ENCODE measurements at places on chromosomes 6 and 20.

- DNase-seq = peak; percentile 46
These were observed 788 bp downstream of the UST start for GRCh38 chr6:148747471-148748165.

GRCh38 chr6:53048431-53049195, 16.6 kb upstream of the FBXO9 start:
- DNase-seq = peak; percentile 94

GRCh38 chr6:154650351-154650750, 82.9 kb upstream of the SCAF8 start:
- no peak for DNase-seq

GRCh38 chr20:38178065-38178491, 13.0 kb upstream of the TGM2 start:
- DNase-seq = no peak

DNA sequence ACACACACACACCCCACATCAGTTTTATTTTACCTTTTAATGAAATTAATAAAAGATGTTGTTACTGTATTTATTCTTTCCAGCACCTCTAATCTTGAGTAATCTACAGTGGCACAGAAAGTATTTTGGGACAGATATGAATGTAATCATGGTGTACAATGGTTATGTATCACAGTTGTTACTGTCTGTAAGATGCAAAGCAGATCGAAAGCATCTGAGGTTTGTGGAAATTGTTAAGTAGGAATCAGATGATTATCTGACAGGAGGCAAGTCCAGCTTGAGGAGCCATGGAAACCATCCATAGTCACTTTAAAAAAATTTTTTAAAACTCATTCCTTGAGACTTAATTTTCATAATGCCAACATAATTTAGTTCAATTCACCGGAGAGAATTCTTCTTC, 636.3 kb upstream of the MARCKS start:
- DNase-seq = no peak

DNA sequence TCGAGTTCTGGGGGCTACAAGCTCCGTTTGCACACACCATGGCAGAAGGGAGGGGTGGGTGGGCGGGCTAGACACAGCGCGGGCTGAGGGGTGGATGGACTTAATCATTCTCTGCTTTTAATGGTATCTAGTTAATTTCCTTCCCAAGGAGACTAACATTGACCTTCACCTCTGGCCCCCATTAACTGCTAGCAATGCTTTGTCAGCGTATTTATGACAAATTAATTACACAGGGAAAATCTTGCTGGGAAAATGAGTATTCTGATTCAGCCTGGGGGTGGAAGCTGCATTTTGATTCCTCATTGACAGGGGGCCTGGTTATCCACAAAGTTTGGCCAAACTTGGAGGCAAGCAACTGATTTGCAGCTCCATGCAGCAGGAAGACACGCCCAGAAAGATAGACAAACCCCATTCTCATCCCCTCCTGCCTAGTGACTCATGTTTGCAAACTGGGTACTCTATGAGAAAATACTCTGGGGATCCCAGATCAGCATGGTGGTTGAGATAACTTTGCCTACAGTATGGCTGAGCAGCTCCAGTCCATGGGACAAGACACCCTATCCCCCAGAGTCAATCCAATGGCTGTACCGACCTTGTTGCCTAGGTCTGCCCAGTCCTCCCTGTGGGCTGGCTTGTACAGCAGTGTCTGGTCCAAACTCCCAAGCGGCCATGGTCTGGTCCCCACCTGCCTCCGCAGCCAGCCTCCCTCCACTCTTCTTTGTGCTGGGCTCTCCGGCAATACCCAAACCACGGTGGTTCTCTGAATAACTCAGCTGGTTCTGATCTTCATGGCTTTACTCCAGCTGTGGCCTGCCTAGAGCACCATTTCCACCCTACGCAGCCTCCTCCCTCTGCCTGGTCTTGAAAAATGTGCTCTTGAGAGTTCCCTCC, 19.7 kb downstream of the ZBP1 start:
- DNase-seq = peak; percentile 10

DNA sequence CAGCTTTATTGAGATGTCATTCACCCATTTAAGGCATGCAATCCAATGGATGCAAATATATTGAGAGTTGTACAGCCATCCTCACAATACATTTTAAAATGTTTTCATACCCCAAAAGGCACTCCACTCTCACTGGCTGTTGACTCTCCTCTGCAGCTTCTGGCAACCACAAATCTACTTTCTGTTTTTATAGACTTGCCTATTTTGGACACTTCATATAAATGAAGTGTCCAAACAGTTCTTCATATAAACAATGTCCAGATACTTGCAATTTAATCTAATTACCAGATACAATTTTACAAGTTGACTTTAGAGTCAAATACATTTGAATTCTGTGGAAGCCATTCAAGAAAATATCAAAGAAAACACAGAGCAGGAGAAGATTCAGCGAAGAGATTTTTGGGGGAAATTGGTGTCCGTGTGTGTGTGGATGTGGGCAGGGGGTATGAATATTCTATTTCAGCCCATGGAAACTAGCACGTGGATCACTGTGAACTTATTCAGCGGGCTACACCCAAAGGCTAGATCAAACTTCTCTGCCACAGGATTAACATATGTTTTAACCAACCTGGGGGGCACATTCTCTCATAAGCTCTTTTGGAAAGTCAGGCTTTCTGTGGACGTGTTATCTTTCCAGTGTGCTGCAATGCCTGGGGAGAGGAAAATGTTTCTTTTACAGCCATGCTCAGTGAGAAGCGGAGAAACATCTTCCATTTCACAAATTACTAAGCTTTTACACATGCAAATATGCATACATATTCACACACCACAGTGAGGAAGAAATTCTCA, 73.9 kb downstream of the PLG start:
- no peak for DNase-seq

GRCh38 chr6:125784365-125784764, 6.4 kb upstream of the NCOA7 start:
- DNase-seq = peak; percentile 76

DNA sequence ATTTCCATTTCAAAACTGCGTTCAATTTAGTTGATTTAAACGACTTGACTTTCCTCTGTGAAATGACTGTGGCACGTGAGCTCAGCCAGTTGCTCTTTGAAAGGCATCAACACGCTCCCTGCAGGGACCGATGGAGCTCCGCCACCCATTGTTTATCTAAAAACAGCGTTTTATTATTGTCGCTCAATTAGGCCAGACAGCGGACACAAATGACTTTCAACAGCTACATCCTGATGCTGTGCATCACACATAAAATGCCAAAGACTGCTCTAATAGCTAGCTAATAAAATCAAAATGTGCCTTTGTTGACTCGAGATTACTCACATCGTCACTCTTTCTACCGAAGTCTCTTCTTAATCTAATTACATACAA, 332.5 kb downstream of the CD83 start:
- peak; percentile 36 for DNase-seq

GRCh38 chr6:74320715-74321114, 624.7 kb downstream of the CD109 start:
- DNase-seq = no peak

DNA sequence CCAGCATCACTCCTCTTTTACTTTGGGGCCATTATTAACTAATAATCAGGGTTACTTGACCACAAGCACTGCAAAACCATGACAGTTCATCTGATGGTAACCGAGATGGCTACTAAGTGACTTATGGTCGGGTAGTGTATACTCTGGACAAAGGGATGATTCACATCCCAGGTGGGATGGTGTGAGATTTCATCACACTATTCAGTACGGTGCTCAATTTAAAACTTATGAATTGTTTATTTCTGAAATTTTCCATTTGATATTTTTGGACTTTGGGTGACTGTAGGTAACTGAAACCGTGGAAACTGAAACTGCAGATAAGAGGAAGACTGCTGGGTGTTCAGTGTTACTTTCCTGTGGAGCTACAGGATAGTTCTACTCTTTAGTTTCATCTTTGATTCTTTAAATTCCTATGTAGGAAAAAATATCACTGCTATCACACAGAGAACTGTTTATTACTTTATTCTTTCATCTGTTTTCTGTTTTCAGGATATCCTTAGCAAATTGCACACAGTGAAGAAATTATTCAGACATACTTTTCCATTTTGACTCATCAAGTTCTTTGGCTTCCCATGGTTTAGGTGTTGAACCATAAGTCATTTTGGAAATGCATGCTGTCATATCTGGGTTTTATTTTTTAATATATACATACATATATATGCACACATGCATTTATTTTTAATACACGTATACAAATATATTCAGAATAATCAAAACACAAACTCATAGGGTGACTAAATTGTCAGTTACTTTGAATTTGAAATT, 59.1 kb upstream of the C20orf144 start:
- no peak for DNase-seq

- DNase-seq = peak; percentile 10
These were observed 7.5 kb downstream of the SMPD2 start for GRCh38 chr6:109447878-109448555.

- peak; percentile 10 for DNase-seq
These were observed 384.1 kb downstream of the GRIK2 start for GRCh38 chr6:101777646-101778045.

DNA sequence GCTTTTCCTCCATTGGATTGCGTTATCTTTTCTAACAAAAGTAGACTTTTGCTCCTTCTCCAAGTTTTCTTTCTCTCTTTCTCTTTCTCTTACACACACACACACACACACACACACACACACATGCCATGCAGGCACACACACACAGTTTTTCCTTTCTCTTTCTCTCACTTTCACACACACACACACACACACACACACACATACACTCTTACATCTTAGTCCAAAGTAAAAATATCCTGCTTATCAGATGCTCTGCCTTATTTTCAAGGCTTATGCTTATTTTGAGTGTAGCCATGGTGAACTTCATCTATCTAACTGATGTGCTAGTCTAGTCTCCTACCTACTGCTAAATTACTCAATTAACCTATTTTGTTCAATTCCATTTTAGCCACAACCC, 34.4 kb upstream of the RAB23 start:
- no peak for DNase-seq

GRCh38 chr6:84123186-84123585, 89.6 kb downstream of the MRAP2 start:
- no peak for DNase-seq

DNA sequence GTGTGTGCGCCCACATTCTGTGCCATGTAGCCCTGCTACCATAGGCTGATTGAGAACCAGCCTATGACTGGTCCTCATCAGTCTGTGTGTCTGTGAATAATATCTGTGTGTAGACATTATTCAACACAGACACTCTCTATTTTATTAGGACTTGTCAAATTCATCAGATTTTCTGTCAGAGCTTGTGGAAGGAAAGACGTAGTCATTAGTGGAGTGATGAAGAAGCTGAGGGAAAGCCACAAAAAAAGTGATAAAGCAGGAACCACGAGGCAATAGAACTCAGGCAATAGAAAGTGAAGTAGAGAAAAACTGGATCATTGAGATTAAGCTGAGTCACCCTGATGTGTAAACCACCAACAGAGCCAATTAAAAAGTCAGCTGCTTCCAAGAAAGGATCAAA, 122.2 kb upstream of the MARCKS start:
- peak; percentile 55 for DNase-seq

- no peak for DNase-seq
These were observed 2.4 kb upstream of the SNAP25 start for GRCh38 chr20:10216146-10216791.

GRCh38 chr20:47428851-47429336, 72.4 kb upstream of the ZMYND8 start:
- DNase-seq = no peak

DNA sequence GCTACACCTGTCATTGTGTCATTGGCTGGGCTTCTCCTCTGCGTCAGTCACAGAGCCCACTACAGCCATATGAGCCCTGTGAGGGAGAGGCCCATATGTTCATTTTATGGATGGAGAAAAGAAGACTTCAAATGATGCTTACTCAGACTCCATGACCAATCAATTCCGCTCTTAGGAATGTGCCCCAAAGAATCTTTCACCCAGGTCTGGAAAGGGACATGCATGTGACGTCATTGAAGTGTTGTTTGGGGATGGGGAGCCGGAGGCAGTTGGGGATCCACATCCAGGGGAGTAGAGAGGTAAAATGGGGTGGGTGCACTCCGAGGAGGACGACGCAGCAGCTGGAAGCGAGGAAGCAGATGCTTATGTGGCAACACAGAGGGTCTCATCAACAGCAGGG, 9.6 kb upstream of the C6orf132 start:
- peak; percentile 42 for DNase-seq

DNA sequence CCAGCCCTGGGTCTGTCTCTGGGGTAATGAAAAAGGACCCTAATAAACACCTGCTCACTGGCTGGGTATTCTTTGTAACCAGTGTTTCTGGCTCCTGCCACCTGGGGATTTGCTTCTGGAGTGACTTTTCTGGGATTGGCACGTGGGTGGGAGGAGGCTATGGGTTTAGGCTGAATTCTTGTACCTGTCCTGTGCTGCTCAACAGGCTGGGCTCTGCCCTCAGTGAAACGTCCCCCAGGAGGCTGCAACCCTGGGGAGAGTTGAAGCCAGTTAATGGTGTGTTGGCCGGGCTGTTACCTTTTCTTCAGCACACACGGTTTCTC, 6.8 kb downstream of the NPBWR2 start:
- no peak for DNase-seq

GRCh38 chr20:39547546-39548408, 585.6 kb downstream of the DHX35 start:
- no peak for DNase-seq

GRCh38 chr20:63704749-63705117, 3.0 kb downstream of the ARFRP1 start:
- DNase-seq = no peak

- no peak for DNase-seq
These were observed 192.9 kb downstream of the SYNDIG1 start for GRCh38 chr20:24662322-24662721.

GRCh38 chr6:128352366-128352765, 168.0 kb downstream of the PTPRK start:
- no peak for DNase-seq

DNA sequence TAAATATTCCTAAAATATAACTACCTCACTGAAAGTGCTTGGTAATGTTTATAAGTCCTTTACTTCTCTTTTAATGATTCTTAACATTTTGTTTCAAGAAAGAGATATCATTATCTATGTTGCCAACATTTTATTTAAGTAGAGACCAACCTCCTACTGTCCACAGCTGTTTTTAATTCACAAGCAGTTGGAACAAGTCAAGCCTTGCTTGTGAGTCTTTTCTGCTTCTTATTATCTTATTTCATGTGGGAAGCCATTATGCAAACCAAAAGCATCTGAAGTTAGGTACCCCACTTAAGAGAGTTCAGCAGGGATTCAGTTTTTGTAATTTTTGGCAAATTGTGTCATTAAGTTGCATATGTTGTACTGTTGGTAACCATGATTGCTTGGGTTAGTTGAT, 1714.5 kb downstream of the GRIK2 start:
- no peak for DNase-seq

GRCh38 chr6:27605401-27606342, 132.8 kb upstream of the ZNF184 start:
- peak; percentile 79 for DNase-seq

- no peak for DNase-seq
These were observed 135.7 kb downstream of the KLHL32 start for GRCh38 chr6:97060254-97060653.

DNA sequence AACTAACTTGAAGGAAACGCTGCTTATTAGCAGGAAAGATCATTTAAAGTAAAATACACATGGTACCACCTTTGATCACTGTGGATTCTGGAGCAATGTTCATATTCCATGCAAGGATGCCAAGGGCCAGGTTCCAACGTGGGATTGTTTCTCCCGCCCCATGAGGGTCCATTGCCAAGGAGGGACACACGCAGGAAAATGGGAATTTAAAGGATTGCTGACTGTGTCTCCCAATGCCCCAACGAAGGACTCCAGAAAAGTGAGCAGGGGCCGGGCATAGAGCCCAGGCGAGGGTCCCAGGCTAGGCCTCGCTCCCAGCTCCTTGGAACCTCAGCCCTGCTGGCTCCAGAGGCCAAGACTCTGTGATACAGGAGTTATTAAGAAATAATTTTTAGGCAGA, 111.2 kb downstream of the DACT2 start:
- no peak for DNase-seq

- no peak for DNase-seq
These were observed 16.1 kb upstream of the FOXO3 start for GRCh38 chr6:108544606-108545005.
